ENCODE measurements at places on chromosomes 13 and 19.

GRCh38 chr13:84659359-84659661 is 777.0 kb upstream of the SLITRK1 start:
- DNase-seq, result no peak

- DNase-seq, result no peak
These were observed 5.8 kb downstream of the CEBPG start for GRCh38 chr19:33379151-33379829.

GRCh38 chr19:52600639-52601024 is 30.5 kb downstream of the ZNF701 start:
- DNase-seq, result no peak

- no peak for DNase-seq
These were observed 154.1 kb downstream of the PTPRS start for GRCh38 chr19:5186293-5187050.

GRCh38 chr13:41457589-41458186 is 338 bp downstream of the RGCC start:
- no peak for DNase-seq

DNA sequence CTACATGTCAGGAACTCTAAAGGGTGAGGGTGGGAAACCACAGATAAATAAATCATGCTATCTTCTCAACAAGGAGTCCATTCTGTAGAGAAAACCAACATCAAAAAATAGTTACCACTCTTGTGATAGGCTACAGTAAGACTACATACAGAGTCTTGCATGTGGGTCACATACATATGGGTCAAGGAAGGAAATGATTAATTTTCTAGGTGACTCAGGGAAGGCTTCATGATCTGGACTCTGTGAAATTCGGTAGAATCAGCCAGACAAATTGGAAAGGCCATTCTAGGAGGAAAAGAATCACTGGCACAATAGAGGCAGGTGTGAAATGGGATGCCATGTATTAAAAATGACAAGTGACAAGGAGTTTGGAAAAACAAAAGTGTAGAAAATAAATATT is 638.9 kb downstream of the LIG4 start:
- DNase-seq, result no peak

GRCh38 chr19:3515891-3516422 is 9.8 kb downstream of the FZR1 start:
- no peak for DNase-seq

DNA sequence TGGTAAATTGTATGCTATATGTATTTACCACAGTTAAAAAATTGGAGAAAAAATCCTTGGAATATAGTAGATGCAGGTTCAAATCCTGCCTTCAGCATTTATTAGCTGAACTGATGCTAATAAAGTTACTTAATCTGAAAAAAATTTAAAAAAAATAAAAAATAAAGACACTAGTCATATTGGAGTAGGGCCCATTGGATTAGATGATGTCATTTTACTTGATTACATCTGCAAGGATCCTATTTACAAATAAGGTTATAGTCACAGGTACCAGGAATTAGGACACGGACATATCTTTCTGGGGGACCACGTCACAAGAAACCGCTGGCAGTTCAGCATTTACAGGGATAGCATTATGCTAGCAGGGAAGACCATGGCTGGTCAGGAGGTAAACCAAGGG is 6.2 kb downstream of the ZNF555 start:
- DNase-seq, result no peak

DNA sequence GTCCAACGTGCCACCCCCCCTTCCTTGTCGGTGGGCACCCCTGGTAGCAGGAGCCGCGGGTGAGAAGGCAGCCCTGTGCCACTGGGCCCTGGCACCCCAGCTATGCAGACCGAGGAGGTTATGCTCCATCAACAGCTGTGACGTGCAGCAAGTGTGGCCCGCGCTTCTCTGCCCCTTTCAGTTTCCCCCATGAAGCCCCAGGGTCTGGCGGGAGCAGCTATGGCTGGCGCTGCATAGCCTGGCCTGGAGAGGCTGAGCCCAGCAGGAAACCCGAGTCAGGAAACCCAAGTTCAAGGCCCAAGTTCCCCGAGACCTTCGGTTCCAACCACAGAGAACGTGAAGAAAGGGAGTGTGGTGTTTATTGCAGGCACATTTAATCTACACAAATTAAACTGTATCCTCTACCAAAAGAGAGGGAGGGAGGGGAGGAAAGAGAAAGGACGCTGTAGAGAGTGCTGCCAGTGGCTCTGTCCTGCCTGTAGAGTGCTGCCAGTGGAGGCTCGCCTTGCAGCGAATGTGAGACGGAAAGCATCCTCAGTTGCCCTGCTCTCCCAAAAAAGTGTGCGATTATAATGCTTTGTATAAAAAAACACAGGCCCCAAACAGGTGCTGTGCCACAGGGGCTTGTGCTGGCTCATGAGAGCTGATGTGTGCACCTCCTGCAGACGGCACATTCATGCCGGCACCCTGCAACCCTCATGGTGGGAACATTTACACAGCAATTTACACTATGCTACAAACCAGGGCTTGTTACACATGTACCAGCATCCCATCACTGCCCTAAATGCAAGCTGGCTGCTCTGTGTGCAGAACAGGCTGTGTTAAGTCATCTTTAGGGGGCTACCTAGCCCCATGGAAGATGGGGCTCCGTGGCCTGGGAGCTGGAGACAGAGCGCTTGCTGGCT is 16.3 kb downstream of the POP4 start:
- DNase-seq, result no peak

DNA sequence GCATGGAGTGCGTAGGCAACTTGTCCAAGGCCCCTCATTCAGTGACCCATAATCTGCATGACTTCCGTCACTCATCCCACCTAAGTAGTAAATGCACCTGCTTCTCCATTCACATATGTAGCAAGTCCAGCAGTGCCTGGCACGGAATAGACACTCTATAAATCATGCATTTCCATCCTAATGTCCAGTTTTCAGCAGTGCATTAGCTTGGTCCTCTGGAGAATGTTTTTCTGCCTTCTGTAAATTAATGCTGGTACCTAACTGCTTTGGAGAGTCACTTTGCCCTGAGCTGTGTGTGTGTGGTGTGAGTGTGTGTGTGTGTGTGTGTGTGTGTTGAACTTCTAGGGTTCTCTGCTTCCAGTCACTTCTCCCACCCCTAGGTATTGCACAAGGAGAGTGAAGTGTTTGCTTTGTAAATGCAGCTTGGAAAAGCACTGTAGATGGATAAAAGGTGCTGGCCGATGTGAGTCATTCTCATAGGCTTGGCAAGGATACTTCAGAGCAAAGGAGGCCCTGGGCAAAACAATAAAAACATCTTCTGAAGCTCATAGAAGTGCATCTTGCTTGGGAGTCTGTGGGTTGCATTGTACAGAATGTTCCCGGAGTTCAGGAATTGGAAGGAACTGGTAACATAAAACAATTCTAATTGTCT is 181.8 kb downstream of the KATNAL1 start:
- no peak for DNase-seq

DNA sequence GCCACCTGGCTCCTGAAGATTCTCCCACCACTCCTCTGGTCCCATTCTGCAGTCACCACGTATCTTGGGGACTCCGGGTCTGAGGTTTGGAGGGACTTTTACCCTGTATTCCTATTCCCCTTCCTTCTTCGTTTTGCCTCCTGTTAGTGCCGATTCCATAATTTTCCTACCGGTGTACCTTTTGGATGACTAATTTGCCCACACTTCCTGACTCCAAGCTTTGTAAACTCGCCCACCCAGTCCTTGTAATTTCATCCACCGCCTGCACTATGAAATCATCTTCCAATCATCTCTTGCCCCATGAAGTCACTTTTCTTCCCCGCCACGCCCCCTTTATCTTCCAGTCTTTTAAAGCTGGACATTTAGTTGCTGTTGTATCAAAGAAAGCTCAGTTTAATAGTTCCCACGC is 572 bp downstream of the UCHL3 start:
- no peak for DNase-seq

DNA sequence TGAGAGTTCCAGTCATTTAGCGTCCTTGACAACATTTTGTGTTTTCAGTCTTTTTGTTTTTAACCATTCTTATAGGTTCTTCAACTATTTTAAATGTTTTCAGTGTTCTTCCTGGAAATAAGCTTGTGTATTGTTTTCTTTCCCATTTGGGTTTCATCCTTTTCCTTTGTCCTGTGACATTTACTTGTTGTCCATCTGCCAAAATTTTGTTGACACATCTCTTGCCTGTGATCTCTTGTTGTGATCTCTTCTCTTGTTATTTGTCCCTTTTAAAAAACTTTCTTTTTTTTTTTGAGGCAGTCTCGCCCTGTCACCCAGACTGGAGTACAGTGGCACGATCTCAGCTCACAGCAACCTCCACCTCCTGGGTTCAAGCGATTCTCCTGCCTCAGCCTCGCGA is 96.5 kb downstream of the PDS5B start:
- DNase-seq, result no peak

DNA sequence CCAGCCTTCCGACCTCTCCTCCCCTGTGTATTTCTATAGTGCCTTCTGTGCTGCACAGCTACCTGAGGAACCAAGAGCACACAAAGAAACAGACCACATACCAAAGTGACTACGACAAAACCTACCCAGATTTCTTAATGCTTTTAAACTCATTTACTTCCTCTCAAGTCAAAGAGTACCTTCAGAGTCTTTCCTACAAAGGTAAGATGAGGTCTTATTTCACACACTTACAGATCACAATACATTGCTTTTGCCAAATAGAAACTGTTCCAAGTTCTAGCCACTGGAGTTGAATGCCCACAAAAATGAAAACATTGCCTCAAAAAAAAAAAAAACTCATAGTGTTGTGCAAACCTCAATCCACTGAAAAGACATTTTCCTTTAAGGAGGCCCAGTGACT is 36.4 kb downstream of the TEX26 start:
- DNase-seq, result no peak

DNA sequence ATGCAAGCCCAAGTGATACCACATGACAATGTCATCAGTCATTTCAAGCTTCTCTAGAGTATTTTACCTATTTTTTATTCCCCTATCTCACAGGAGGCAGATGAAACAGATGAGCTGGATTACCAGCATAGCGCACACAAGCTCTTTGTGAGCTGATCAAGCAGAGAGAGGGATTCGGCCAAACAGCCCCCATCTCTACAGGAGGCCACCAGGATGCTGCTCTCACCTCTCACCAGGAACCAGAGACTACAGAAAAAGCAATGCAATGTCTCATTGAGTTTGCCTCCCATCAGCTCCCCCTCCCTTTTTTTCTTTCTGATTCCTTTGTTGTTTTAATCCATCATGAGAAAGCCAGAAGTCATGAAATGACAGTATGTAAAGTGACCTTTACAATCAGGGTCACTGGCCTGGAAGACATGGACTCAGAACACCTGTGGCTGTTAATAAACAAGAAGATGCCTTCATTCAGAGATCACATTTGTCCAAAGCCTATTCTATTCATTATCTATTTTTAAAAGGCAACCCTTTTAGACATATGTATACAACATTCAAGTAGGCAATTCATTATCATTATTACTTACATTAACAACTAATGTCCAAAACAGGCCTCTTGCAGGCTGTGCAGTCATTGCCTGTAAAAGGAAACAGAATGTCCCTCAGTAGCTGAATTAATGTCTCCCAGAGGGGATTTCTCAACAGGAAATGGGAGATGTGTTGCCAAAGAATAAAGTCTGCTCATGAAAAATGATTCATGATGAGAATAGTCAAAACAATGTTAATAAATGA is 656.6 kb downstream of the TBC1D4 start:
- no peak for DNase-seq

- DNase-seq, result no peak
These were observed 25.7 kb upstream of the C1QTNF9B start for GRCh38 chr13:23923031-23923430.

DNA sequence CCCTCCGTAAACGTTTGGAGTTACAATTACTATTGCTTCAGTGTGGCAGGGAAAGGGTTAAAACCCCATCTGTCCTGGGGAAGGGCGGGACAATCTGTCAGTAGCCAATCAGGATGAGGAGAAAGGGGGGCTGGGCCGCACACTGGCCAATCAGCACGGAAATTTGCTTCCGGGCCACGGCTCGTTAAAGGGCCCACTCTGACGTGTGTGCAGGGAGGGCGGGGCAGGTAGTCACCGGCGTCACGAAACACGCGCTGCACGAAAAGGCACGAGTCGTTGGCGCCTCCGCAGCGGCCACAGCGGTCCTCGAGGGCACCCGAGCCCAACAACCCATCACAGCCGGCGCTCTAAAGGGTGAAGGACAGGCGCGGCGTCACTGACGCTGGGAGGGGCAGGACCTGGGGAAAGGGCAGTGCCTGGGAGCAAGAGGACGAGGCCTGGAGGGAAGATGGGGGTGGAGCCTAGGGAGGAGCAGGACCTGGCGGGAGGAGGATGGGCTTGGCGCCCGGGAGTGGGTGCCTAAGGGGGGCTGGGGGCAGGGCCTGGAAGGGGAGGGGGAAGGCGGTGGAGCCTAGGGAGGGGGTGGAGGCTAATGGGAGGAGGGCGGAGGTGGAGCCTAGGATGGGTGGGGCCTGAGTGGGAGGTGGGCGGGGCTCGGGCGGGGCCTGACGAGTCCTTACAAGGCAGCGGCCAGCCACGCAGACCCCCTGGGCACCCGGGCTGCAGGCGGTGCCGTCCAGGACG is 4.9 kb downstream of the ADAMTSL5 start:
- no peak for DNase-seq

- no peak for DNase-seq
These were observed 306.4 kb downstream of the DCLK1 start for GRCh38 chr13:35824825-35825224.

DNA sequence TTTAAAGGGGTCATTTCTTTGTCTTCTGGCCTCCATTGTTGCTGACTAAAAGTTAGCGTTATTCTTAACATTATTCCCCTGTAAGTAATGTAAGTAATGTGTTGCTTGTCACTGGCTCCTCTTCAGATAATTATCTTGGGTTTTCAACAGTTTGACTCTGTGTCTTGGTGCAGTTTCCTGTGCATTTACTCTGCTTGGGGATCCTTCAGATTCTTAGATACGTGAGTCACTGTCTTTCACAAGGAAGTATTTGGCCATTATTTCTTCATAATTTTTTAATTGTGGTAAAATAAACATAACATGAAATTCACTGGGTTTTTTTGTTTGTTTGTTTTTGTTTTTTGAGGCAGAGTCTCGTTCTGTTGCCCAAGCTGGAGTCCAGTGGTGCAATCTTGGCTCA is 13.5 kb upstream of the OR7D2 start:
- DNase-seq, result no peak

DNA sequence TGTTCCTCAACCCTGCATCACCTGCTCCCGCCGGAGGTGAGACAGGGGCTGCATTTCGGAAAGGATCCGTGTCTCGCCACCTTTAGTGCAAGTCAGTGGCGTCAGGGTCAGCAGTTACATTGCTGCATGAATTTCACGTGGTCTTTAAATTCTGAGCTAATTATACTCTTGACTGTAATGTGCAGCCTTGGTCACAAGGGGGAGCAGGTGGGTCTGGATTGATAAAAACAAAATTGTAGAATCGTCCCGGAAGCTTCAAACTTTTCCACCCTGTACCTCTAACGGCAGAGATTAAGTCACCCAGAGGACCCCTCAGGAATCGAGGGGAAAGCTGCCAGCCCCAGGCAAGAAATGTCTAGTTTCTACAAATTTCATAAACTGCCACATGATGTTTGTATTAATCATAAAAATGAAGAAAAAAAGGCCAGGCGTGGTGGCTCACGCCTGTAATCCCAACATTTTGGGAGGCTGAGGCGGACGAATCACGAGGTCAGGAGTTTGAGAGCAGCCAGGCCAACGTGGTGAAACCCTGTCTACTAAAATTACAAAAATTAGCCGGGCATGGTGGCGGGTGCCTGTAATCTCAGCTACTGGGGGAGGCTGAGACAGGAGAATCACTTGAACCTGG is 20.2 kb downstream of the BBC3 start:
- DNase-seq, result no peak

GRCh38 chr13:40550130-40550529 is 116.3 kb downstream of the FOXO1 start:
- DNase-seq, result no peak

Measured in cortex of kidney (tissue), 1 donor.